ENCODE measurements at places on chromosomes 11 and 22.

- DNase-seq: no peak
Measured at GRCh38 chr22:49040754-49041467, 786.8 kb downstream of the BRD1 start.

GRCh38 chr11:68825571-68825970 lies 16.1 kb downstream of the CPT1A start:
- peak; percentile 26 for DNase-seq

DNA sequence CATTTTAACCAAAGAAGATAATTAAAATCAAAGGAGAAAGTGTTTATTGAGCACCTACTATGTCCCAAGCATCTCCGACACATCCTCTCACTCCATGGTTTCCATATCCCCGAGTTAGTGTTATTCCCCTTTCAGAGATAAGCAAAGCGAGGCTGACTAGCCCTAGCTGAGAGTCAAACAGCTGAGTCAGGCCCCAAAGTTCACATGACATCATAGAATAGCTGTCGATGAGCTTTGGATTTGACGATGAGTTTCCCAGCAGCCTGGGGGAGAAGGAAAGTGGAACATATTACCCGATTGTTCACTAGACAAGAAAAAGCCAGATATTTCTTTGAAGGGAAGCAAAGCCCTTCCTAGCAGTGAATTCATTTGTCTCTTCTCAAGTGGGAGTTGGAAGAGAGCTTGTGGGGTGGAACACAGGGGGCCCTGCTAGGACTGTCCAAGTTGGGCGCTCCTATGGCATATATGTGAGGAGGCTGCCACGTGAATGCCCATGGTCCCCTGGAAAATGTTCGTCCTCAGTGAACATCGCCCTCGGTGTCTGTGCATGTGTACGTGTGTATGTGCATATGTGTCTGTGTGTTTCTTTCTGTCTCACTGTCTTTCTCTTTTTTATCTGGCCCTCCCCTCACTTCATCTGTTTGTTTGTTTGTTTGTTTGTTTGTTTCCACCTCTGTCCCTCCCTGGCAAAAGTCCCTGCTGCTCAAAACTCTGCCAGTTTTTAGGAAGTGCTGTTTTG lies 493 bp upstream of the CYTH4 start:
- no peak for DNase-seq

- no peak for DNase-seq
Measured at GRCh38 chr22:46619830-46620501, at the start of gene GRAMD4. Gene GRAMD4 (plus strand): TSS chr22:46620386. CDS start chr22:46626800, 6,414 bp downstream.

DNA sequence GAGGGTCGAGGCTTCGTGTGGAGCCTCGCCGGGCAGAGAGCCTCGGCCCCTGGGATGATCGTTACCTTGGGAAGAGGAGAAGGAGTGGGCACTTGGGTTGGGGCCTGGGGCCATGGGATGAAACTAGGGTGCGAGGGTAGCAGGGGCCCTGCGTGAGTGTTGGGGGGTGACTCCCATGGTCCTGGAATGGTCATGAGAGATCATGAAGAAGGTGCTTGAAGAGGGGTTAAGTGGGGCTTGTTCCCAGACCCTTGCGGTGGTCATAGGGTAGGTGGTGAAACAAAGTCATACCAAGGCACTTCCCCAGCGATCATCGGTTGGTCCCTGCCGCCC lies 284 bp downstream of the CCS start:
- DNase-seq: no peak

- no peak for DNase-seq
Measured at GRCh38 chr11:62830904-62831519, 839 bp downstream of the STX5 start.

- DNase-seq: peak; percentile 9
Measured at GRCh38 chr11:125591649-125592304, 875 bp upstream of the STT3A start.

- no peak for DNase-seq
Measured at GRCh38 chr11:121214861-121215260, 77.7 kb upstream of the SC5D start.

GRCh38 chr11:103910721-103911120 lies 125.7 kb upstream of the DDI1 start:
- no peak for DNase-seq

DNA sequence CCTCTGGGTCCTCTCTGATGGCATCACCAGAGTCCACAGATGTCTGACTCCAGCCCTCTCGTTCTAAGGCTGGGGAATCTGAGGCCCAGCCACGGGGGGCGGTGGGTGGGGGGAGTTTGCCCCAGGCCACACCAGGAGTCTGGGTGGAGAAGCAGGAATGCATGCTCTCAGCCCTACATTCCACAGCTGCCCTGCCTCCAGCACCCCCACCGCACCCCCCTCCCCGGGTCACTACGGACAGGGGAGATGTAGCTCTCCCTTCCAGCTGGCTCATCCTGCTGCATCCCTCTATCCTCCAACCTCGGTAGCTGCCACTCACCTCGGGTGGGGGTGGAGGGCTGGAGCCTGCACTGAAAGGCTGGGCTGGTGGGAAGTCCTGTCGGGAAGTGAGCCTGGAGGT lies 2.3 kb upstream of the PVALB start:
- no peak for DNase-seq

DNA sequence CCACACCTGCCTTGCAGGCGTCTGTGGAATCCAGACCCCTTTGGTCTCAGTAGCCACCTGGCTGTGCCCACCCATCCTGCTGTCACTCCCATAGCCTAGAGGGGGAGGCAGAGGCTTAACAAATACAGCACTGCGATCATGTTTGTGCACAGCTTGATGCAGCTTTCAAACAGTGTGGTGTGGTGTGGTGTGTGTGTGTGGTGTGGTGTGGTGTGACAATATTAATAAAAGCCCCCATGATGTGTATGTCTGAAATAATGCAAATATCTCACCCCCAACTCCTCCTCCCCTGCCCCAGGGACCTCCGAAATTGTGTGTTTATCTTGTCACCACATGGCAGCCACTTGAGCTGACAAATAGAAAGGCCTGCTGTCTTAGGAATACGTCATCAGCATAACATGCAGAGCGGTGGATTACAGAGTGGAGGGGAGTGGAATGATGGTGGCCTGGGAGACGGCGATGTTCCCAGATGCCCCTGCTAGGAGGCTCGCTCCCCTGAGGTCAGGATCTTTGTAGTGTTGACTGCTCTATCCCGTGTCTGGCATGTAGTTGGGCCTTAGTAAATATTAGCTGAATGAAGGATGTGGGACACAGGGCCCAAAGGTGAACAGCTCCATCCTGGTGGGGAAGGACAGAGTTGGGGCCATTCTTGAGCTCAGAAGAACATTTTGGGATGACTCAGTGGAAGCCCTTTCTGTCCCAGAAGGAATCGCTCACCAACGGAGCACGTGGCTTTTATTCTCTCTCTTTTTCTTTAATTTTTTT lies 2.8 kb downstream of the PDXP start:
- DNase-seq: no peak

GRCh38 chr11:19018901-19019300 lies 41.6 kb downstream of the MRGPRX2 start:
- DNase-seq: no peak

- no peak for DNase-seq
Measured at GRCh38 chr22:22520667-22521602, 865 bp upstream of the ZNF280A start.

GRCh38 chr11:112178936-112179335 lies 3.6 kb downstream of the BCO2 start:
- no peak for DNase-seq

DNA sequence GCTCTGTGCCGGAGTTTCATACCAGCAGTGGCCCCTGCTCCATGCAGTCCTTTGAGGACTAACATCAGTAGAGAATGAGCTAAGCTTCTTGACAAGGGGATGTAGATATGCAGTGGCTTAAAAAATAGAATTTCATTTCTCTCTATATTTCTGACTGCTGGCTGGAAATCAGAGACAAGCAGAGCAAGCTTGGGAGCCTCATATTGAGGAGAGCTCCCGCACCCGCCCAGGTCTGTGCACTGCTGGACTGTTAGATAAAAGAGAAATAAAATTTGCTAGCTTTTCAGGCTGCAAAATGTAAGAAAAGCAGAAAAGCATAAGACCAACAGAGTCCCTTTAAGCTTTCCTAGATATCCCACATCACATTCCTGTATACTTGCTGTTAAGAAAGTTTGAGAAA lies 31.4 kb downstream of the MMP7 start:
- DNase-seq: no peak

- DNase-seq: no peak
Measured at GRCh38 chr11:35204614-35205013, 65.6 kb downstream of the CD44 start.

GRCh38 chr11:19283991-19284390 lies 43.2 kb upstream of the E2F8 start:
- DNase-seq: no peak

- no peak for DNase-seq
Measured at GRCh38 chr11:118434553-118435289, 1.6 kb upstream of the KMT2A start.

DNA sequence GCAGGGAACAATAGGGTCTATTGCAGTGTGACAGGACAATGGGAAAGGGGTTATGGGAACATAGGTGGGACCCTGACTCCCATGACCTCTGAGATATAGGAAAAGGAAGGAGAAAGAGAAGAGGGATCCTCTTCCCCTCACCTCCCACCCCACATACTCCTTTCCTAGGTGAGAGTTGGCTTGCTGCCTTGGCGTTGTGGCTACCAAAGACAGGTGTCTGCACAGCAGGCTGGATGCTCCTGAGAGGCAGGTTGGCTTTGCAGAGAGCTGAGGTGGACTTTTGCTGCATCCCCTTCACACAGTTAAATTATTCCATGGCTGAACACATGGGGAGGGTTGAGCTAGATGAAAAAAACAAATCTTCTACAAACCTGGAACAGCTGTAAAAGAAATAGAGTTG lies 80.7 kb downstream of the SYT9 start:
- DNase-seq: no peak

DNA sequence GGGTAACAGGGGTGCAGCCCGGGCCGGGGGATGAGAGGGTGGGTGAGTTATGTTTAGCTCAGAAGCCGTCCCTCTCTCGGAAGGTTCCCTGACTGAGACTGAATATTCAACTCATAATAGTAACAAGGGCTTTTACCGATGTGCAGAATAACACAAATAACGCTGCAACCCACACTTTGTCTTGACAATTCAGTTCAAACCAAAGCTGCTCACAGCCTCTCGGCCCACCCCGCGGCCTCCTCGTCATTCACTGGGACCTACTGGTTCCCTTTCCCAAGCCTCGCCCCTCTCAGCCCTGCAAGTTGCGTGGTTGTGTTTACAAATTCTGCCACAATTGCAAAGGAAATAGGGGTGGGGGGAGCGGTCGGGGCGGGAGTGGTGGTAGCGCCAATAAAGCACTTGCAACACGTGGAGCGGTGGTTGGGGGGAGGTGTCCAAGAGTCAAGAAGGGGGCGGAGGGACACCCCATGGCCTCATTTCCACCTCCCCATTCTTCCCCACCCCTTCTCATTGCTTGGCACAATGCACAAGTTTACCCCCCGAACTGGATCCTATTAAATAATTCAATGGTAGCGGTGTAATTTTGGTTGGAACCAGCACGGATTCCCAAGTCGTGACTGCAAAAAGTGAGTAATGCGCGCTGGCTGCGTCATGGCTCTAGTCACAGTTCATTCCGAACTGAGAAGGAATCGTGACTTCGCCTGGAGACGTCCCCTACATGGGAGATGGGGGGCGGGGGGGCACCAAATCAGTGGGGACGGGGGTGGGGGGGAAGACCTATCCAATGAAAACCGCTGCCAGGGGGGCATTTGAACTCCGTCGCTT lies 102.0 kb upstream of the HSD17B12 start:
- no peak for DNase-seq

DNA sequence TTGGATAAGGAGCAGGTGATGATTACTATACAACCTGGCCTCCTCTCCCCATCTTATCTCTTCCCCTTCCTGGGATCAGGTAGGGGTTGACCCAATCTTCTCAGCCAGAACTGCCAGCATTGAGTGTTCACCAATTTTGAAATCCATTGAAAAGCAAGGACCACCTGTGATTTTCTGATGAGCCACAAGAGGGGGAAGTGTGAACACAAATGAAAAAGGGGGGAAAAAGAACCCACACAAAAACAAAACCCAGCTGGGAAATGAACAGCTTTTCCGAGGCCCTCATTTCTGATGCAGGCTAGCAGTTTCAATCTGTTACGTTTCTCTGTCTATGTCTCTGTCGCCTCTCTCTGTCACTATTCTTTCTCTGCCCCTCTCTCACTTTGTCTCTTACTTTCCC lies 161.9 kb downstream of the INSC start:
- no peak for DNase-seq
